A549 treated with CpdA at 1 μM for 4 hours (cell line): ENCODE measurements at places on chromosomes 11 and 22. TPM values are rescaled to one million over a fixed set of nuclear protein-coding genes. Genes with fewer than 3 reads are reported as not detected.

Gene MUC2
- total RNA-seq = 0.09 to 0.54 TPM (median 0.21 TPM) in 5 replicates

Gene MAPK1
- total RNA-seq = 46.3 to 64.3 TPM (median 61.8 TPM) in 5 replicates

Gene KRTAP5-1
- not detected in 5 replicates for total RNA-seq

Gene APOL4
- not detected in 5 replicates for total RNA-seq

Gene ZW10
- total RNA-seq = 12.0 to 14.7 TPM (median 13.8 TPM) in 5 replicates

Gene SLC1A2
- 0.03 to 0.12 TPM (median 0.08 TPM) in 5 replicates for total RNA-seq

Gene MEI1
- total RNA-seq = not detected in 5 replicates

Gene DERL3
- 0.22 to 0.64 TPM (median 0.52 TPM) in 5 replicates for total RNA-seq

Gene SLC22A9
- not detected in 5 replicates for total RNA-seq

Gene GRAMD1B
- 31.6 to 48.8 TPM (median 46.6 TPM) in 5 replicates for total RNA-seq

Gene MMP27
- total RNA-seq = not detected in 5 replicates

Gene SDF2L1
- 37.8 to 83.4 TPM (median 71.1 TPM) in 5 replicates for total RNA-seq

Gene PHOX2A
- total RNA-seq = not detected in 5 replicates

Gene C11orf65
- 0.13 to 0.54 TPM (median 0.48 TPM) in 3 of 5 replicates, not detected in the others for total RNA-seq

Gene SLC37A2
- 0.07 to 0.15 TPM (median 0.11 TPM) in 4 of 5 replicates, not detected in the other for total RNA-seq

Gene OR52A1
- total RNA-seq = not detected in 5 replicates

Gene OR8G1
- total RNA-seq = not detected in 5 replicates

Gene NXPE2
- not detected in 5 replicates for total RNA-seq

Gene PTPN5
- total RNA-seq = 0.02 TPM in 1 of 5 replicates, not detected in the others

Gene KIRREL3
- total RNA-seq = 8.8 to 12.4 TPM (median 11.6 TPM) in 5 replicates

Gene CARD18
- total RNA-seq = not detected in 5 replicates

Gene MFNG
- total RNA-seq = 1.5 to 3.2 TPM (median 2.5 TPM) in 5 replicates

Gene OR52H1
- not detected in 5 replicates for total RNA-seq

Gene HBG1
- not detected in 5 replicates for total RNA-seq

Gene LRRC4C
- total RNA-seq = not detected in 5 replicates

Gene AHNAK
- 153 to 206 TPM (median 176 TPM) in 5 replicates for total RNA-seq

Gene CRYAB
- total RNA-seq = 4.1 to 11.8 TPM (median 5.7 TPM) in 5 replicates

Gene BCO2
- 0.79 to 1.3 TPM (median 0.95 TPM) in 5 replicates for total RNA-seq

Gene ROM1
- total RNA-seq = 2.2 to 4.7 TPM (median 4.0 TPM) in 5 replicates

Gene CATSPERZ
- 2.3 to 3.7 TPM (median 2.9 TPM) in 5 replicates for total RNA-seq

Gene PATE3
- total RNA-seq = not detected in 5 replicates

Gene NOX4
- not detected in 5 replicates for total RNA-seq

Gene PGA4
- total RNA-seq = not detected in 5 replicates
